ENCODE measurements at places on chromosomes 5 and 9.

- no peak for DNase-seq
Measured at GRCh38 chr9:108671176-108671575, 184.6 kb downstream of the ACTL7B start.

- DNase-seq = peak; percentile 10
Measured at GRCh38 chr9:97900103-97900737, 22.1 kb downstream of the TRMO start.

GRCh38 chr9:34558919-34559623 lies 30.5 kb downstream of the CNTFR start:
- no peak for DNase-seq

DNA sequence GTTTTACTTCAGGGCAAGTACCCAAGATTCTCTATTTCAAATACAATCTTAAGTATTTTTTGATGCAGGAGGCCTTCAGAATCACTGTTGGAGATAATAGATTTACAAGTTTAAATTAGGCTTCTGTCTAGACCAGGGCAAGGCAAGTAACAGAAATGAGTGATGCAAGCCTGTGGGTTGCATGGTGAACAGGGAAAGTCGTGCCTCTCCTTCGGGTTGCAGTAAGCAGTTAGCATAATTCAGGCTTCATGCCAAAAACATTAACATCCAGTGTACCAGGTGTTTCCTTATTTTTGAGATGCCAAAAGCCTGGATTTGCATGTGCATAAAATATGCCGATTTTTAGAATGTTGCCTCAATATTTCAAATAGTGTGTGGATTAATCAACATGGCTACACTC lies 369.0 kb downstream of the CAAP1 start:
- DNase-seq = no peak

- DNase-seq = no peak
Measured at GRCh38 chr5:92552206-92553160, 1028.5 kb downstream of the NR2F1-AS1 start.

DNA sequence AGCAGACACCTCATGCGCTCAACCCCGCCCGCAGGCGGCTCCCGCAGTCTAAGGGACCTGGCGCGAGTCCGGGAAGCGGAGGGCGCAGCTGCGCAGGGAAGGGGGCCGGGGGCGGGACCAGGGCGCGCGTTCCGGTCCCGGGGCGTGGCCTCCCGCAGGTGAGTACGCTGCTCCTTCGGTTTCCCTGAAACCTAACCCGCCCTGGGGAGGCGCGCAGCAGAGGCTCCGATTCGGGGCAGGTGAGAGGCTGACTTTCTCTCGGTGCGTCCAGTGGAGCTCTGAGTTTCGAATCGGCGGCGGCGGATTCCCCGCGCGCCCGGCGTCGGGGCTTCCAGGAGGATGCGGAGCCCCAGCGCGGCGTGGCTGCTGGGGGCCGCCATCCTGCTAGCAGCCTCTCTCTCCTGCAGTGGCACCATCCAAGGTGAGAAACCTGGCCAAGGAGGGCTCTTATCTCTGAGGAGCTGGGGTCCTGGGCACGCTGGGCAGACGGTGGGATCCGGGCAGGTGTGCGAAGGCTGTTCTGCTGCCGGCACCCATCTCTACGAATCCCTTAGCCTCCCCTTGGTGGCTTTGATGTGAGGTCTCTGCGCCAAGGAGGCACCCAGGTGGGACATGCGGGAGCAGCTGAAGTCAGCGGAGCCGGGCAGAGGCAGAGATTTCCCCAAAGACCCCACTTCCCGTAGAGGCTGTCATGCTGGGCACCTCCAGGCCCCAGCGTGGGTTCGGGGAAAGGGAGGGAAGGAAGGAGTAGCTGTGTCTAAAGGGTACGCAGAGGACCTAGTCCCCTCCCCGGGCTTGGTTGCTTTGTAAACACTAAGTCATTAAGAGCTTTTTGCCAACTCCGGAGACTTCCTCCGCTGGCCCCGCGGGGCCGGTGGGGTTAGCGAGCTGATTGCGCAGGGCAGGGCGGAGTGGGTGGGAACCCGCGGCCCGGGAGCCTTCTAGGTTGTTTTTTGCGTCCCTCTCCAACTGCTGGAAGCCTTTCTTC lies at the start of gene F2RL1:
F2RL1 (plus strand) TSS at position 187 of the 988 bp plus-strand sequence; CDS start at position 340, 153 bp downstream.
- DNase-seq = peak; percentile 42

DNA sequence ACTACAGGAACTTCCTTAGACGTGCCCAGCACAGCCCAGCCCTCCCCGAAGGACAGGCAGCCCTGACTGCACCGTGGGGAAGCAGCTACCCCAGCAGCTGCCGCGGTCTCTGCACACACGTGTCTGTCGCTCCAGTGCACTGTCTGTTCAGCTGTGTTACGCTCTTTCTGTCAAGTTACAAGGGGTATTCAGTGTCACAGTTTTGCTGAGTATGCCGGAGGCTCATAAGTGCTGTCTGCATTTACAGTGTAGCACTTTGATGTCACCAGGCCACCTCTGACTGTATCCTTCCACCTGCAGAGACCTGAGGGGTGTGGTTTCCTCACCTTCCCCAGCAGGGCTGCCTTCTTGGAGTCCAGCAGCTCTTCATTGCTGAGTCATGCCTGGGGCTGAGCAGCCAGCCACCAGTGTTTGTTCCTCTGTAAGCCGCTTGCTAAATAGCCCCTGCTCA lies 126.8 kb downstream of the EHMT1 start:
- no peak for DNase-seq

GRCh38 chr5:171676286-171676944 lies 109.2 kb upstream of the SMIM23 start:
- no peak for DNase-seq

- DNase-seq = no peak
Measured at GRCh38 chr9:38352530-38353328, 39.8 kb upstream of the ALDH1B1 start.

- no peak for DNase-seq
Measured at GRCh38 chr5:162824360-162824759, 613.0 kb upstream of the CCNG1 start.

DNA sequence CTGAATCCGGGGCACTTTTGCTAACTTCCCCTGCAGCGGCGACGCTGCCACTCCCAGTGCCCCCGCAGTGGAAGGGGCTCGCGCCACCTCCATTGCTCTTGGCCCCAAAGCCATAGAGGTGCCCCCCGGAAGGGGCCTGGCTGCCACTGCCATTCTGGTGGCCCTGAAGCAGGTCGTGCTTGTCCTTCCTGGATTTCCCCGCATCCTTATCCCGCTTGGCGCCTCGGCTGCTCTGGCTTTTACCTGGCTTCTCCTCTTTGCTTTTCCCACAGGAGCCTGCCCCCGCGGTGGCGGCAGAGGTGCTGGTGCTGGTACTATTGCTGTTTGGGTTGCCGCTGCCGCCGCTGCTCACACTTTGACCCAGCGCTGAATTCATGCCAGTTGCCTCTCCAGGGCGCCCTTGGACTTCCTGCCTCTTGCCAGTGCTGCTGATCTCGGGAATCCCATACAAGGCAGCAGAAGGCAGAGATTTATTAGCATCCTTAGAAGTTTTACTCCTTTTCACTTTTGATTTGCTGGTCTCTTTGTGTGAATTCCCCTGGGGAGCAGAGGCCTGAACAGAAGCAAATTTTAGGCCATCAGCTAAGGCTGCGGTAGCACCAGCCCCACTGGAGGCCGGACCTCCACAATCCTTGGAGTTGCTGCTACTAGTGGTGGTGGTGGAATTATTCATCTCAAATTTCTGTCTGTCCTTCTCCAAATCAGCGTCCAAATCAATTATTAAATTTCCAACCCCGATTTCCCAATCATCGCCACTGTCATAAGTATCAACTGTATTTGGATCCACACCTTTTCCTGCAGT lies 2.1 kb downstream of the ZNF608 start:
- DNase-seq = no peak

GRCh38 chr5:28750251-28750650 lies 1711.9 kb upstream of the CDH9 start:
- no peak for DNase-seq

DNA sequence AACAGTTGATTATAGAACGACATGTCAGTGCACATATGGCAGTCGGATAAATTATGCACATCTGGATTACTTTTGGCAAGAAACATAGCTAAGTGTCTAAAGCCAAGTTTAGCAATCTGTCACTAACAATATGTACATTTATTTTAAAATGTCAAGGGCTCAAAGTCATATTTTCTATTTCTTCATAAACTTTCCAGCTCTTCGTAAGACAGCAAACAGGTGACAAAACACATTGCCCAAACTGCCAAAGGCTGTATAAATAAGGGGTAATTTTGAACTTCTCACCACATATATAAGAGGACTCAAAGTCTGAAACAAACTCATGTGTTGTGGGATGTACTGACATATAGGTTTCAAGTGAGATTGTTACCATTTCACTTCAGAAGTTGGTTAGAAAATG lies 237.2 kb downstream of the ARL15 start:
- DNase-seq = no peak

GRCh38 chr5:16518606-16519005 lies 53.0 kb upstream of the ZNF622 start:
- no peak for DNase-seq

DNA sequence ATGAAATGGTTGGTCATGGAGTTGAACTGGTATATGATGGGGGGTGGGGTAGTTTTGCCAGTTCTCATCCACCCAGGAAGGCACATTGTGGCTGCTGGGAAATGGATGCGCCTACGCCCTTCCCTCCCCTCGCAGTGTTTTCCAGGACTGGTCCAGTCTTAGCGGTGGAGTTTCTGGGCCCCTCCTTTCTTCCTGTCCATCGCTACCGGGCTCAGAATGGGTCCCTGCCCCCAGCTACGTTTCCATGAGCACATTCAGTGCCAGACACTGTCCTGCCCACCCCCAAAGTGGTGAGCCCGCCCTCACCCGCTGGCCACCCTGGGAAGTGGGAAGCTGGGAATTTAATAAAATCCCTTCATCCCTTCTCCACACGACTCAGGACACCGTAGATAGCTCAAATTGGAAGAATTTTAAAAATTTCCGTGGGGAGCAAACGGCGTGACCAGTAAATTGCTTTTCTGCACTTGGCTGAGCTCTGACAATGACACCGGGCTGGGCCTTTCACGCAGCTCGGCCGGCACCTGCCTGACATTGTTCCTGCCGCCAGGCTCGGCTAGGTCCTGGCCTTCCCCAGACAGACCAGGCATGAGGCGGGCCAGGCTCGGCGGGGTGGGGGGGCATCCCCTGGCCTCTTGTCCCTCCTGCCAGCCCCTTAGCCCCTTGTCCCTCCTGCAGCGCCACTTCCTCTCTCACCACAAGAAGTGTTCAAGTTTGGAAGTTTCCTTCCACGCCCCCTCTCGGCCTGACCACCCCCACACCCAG lies 3.6 kb downstream of the FGF18 start:
- DNase-seq = no peak

GRCh38 chr9:131965103-131965502 lies 114.6 kb downstream of the MED27 start:
- no peak for DNase-seq

- no peak for DNase-seq
Measured at GRCh38 chr5:113574417-113574816, 60.9 kb downstream of the YTHDC2 start.

DNA sequence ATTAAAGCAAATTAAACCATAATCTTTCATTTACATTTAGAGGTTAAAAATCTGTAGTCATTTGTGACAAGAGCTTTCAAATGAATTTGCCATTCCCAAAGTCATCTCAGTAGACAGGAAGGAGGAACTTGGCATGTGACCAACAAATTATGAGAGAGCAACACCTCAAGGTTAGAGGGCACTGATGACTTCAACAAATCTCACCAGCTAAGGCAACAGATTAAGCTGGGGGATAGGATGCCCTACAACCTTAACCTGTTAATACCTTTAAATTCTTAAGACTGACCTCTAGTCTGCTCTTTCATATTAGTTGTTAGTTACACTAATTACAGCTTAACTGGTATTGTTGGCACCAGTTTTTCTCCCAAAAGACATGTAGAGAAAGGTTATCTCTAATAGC lies 18.4 kb downstream of the POU5F2 start:
- no peak for DNase-seq

GRCh38 chr5:111930449-111930848 lies 173.5 kb upstream of the NREP start:
- no peak for DNase-seq

GRCh38 chr5:54659700-54660131 lies 142.2 kb downstream of the SNX18 start:
- no peak for DNase-seq

DNA sequence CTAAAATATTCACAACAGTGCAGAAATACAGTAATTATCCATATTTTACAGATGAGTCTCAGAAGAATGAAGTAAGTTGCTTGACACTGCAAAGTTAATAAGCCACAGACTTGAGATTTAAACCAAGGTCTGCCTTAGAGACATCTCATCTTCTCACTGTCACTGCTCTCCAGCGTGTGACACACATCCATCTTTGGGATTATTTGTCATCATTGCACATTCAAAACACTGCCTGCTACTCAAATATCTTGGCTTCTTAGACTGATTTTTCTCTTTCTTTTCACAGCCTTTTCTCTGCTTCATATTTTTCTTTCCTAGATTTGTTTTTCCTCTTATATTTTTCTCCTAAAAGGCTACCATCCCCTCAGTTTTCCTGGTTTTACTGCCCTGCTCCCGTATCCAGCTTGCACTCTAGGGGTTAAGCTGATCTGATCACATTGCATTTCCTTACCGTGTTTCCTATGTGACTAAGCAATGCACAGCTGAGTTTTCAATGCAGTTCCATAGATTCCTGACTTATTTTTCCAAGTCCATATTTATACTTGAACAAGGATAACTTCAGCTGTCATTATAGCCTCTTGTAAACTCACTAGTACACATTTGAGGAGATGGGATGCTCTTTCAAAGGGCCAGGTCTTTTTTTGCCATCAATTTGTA lies 353.0 kb downstream of the PLK2 start:
- no peak for DNase-seq

DNA sequence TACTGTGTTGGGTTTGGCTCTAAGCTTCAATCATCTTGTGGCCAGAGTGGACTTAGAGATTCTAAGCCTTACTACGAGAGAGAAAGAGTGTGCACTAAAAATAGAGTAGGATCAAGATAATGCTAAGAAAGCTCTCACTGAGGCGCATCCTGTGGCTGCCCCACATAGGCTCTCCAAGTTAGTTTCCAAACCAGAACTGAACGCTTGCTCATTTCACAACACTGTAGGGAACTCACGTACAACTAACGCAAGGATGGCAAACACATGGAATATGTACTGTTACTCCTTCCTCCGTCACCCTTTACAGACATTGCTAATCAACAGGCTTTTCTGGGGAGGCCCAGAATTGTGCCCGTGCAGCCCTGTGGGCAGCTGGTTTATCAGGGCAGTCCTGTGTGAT lies 90.9 kb downstream of the EQTN start:
- DNase-seq = no peak

- DNase-seq = no peak
Measured at GRCh38 chr9:77486968-77487367, 161.2 kb downstream of the GNA14 start.
